T-helper 2 cell treated with Interferon-gamma antibody and Interleukin-4, amounts not matched to agents 5 μg/mL and 100 μg/mL, for 36 hours (primary cell): ENCODE measurements at places on chromosomes 12 and 14.

DNA sequence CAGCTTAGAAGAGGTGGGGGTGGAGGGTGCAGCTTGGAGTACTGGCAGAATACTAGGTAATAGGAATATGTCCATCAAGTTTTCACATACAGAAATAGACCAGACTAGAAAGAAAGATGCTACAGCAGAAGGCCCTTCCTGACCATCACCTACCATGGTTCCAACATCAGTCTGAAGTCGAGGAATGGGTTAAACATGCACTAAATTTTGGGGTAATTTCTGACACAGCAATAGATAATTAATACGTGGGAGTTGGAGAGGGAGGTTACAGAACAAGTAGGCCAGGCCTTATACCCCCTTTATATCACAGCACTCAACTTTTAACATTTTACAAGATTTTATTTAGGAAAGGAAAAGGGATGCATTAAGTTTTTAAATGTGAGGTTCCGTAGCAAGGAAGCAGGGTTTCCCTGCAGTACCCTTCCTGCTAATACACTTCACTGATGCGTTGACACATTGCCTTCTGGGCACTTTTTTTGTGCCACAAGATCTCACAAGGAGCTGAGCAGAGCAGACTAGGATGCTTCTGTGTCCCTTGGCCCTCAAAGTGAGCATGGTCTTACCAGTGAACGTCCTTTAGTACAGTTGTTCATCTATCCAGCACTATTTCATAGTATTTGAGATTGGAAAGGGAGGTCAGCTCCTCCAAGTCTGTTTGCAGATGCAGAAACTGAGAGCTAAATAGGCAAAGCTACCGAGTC lies 50.8 kb downstream of the EID3 start:
- no peaks in the 10 kb centered on the region for H3K27me3 ChIP-seq
- H3K36me3 ChIP-seq, result peaks cover 15% of the 10 kb centered on the region
- peaks cover 5% of the 10 kb centered on the region for H3K4me1 ChIP-seq
- H3K4me3 ChIP-seq, result no peak overlapping the region
- H3K27ac ChIP-seq, result no peak overlapping the region
- DNase-seq, result no peak

DNA sequence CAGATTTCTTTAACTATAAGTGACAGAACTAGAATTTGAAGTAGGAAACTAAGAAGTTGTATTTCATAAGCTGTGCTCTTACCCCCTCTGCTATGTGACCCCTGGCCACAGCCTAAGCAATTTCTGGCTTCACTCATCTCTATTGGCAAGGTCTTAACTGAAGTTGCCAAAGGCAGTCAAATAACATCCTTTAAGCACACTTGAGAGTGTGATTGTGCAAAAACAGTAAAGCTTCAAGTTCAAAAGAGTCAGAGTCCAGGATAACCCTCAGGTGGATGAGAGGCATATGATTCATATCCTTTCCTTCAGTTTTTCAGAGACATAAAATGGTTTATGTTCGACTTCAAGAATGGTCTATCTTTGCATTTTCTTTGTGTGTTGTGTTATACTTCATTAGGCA lies 45.2 kb downstream of the GRIP1 start:
- DNase-seq, result no peak
- H3K36me3 ChIP-seq, result no peaks in the 10 kb centered on the region
- H3K4me1 ChIP-seq, result no peaks in the 10 kb centered on the region
- H3K27me3 ChIP-seq, result peaks cover 6% of the 10 kb centered on the region
- H3K4me3 ChIP-seq, result no peak overlapping the region
- no peak overlapping the region for H3K27ac ChIP-seq

- peaks cover 18% of the 10 kb centered on the region for H3K36me3 ChIP-seq
- no peak for DNase-seq
- no peak overlapping the region for H3K4me3 ChIP-seq
- no peak overlapping the region for H3K27ac ChIP-seq
- H3K27me3 ChIP-seq, result no peaks in the 10 kb centered on the region
Measured at GRCh38 chr12:50411051-50411660, 10.5 kb downstream of the LARP4 start.

GRCh38 chr12:42201063-42201462 lies 37.0 kb downstream of the YAF2 start:
- H3K36me3 ChIP-seq, result peaks cover 18% of the 10 kb centered on the region
- H3K4me3 ChIP-seq, result no peak overlapping the region
- H3K27ac ChIP-seq, result no peak overlapping the region
- H3K4me1 ChIP-seq, result no peaks in the 10 kb centered on the region
- no peaks in the 10 kb centered on the region for H3K27me3 ChIP-seq

- no peaks in the 10 kb centered on the region for H3K27me3 ChIP-seq
- no peaks in the 10 kb centered on the region for H3K36me3 ChIP-seq
- H3K27ac ChIP-seq, result no peak overlapping the region
Measured at GRCh38 chr14:37061697-37062096, 110.7 kb downstream of the SLC25A21 start.

DNA sequence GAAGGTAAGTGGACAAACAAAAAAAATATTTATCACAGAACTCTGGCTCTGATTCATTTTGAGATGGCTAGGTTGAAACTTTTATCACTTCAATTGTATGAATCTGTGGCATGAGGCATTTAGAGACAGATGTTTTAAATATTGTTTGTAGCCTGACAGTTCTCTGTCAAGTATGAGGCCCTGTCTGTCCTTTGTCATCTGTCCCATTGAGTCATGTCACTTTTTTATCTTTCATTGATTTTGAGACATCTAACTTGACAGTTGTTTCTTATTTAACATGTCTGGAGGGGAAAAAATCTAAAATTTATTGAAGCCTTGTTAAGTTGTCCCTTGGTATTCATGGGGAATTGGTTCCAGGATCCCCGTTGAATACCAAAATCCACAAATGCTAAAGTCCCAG lies 829.5 kb downstream of the FSCB start:
- H3K27me3 ChIP-seq, result no peaks in the 10 kb centered on the region
- no peak for DNase-seq
- H3K4me1 ChIP-seq, result no peaks in the 10 kb centered on the region

GRCh38 chr12:95402096-95402495 lies 71.9 kb upstream of the METAP2 start:
- peaks cover under 1% of the 10 kb centered on the region for H3K27me3 ChIP-seq
- DNase-seq, result no peak
- H3K27ac ChIP-seq, result no peak overlapping the region
- H3K36me3 ChIP-seq, result no peaks in the 10 kb centered on the region
- H3K4me1 ChIP-seq, result peaks cover under 1% of the 10 kb centered on the region

- H3K36me3 ChIP-seq, result peaks cover 2% of the 10 kb centered on the region
- H3K4me3 ChIP-seq, result no peak overlapping the region
- no peak overlapping the region for H3K27ac ChIP-seq
- peaks cover 43% of the 10 kb centered on the region for H3K27me3 ChIP-seq
Measured at GRCh38 chr14:34214961-34215360, 247.1 kb downstream of the SPTSSA start.

DNA sequence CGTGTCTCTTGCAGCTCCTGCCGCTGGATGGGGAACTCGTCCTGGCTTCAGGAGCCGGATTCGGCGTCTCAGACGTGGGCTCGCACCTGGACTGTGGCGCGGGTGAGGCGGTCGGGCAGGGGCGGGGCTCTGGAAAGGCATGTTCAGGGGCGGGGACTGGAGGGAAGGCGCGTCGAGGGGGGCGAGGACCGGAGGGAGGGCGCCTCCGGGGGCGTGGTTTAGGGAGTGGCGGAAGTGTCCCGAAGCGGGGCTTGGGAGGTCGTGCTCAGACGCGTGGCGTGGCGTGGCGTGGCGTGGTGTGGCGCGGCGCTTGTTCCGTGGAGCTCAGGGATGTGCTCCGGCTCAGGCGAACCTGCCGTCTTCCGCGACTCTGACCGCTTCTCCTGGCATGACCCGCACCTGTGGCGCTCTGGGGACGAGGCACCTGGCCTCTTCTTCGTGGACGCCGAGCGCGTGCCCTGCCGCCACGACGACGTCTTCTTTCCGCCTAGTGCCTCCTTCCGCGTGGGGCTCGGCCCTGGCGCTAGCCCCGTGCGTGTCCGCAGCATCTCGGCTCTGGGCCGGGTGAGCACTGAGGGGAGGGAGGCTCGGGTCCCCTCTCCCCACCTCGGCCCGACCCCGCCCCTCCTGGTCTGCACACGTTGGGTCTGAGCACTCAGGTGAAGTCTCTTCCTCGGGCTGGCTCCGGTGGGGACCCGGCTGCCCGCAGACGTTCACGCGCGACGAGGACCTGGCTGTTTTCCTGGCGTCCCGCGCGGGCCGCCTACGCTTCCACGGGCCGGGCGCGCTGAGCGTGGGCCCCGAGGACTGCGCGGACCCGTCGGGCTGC lies 6.2 kb downstream of the AMN start:
- no peak overlapping the region for H3K27ac ChIP-seq
- no peaks in the 10 kb centered on the region for H3K36me3 ChIP-seq
- H3K4me3 ChIP-seq, result peak overlapping the region; percentile 49
- H3K27me3 ChIP-seq, result peaks cover 46% of the 10 kb centered on the region
- DNase-seq, result peak; percentile 32

DNA sequence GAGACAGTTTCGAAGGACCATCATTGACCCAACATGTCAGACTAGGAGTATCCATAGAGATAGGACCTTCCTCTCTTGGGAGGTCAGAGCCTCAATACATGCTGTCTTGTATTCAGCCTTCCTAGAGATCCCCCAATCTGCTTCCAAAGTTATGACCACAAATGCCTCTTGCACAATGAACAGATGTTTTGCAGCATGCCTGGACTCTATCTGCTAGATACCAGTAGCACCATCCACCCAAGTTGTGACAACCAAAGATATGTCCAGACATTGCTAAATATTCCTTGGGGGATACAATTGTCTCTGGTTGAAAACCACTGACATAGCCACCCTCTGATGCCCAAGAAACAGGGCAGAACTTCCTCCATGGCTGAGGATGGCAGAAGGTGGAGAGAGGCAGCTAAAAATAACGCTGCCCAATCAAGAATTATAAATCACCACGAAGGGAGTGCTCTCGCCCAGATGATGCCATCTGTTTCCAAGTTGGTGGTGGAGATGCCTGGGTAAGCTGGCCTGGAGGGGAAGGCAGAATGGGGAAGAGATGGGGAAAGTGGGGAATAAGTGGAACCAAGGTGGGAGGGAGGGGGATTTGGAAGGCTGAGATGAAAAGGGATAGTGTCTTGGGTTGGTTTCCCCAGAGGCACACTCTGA lies 42.9 kb upstream of the NOS1 start:
- no peak for DNase-seq
- H3K27me3 ChIP-seq, result no peaks in the 10 kb centered on the region
- no peaks in the 10 kb centered on the region for H3K4me1 ChIP-seq
- H3K4me3 ChIP-seq, result no peak overlapping the region

- H3K27me3 ChIP-seq, result no peaks in the 10 kb centered on the region
- H3K4me1 ChIP-seq, result no peaks in the 10 kb centered on the region
- H3K27ac ChIP-seq, result no peak overlapping the region
- no peak for DNase-seq
Measured at GRCh38 chr12:20434996-20435395, 66.7 kb downstream of the PDE3A start.

- H3K36me3 ChIP-seq, result peaks cover 12% of the 10 kb centered on the region
- H3K4me3 ChIP-seq, result no peak overlapping the region
- no peaks in the 10 kb centered on the region for H3K27me3 ChIP-seq
- H3K27ac ChIP-seq, result no peak overlapping the region
- peaks cover 55% of the 10 kb centered on the region for H3K4me1 ChIP-seq
Measured at GRCh38 chr14:87990682-87991081, 2.3 kb downstream of the GALC start.

- H3K27ac ChIP-seq, result no peak overlapping the region
- H3K36me3 ChIP-seq, result no peaks in the 10 kb centered on the region
- no peaks in the 10 kb centered on the region for H3K4me1 ChIP-seq
- no peak overlapping the region for H3K4me3 ChIP-seq
- no peak for DNase-seq
Measured at GRCh38 chr12:78870539-78870938, 6.0 kb downstream of the SYT1 start.

GRCh38 chr14:69772082-69773017 lies 5.4 kb downstream of the SRSF5 start:
- H3K4me1 ChIP-seq, result peaks cover 45% of the 10 kb centered on the region
- no peak overlapping the region for H3K27ac ChIP-seq
- no peak overlapping the region for H3K4me3 ChIP-seq
- no peak for DNase-seq

DNA sequence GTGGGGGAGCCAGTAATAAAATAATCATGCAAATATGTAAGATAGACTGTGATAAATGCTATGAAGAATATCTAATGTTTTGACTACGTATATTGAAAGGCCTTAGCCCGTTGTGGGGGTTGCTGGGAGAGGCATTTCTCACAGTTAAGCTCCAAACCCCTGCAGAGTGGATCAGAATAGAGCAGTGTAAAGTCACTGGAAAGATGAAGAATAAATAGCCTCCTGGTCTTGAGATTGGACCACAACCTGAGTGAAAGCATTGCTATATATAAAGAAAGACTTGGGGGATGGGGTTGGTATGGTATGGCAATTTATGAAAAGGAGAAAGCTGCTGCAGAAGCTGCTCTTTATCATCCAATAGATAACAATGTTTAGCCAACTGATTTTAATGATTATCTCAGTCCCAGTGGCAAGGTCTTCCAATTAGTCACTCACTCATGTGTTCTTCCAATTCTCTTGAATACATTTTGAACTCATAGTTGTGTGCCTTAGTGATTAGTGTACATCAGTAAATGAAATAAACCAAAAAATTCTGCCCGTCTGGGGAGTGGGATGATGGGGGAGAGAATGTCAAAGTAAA lies 10.2 kb downstream of the PLEKHA5 start:
- no peaks in the 10 kb centered on the region for H3K36me3 ChIP-seq
- no peak overlapping the region for H3K4me3 ChIP-seq
- no peak overlapping the region for H3K27ac ChIP-seq

DNA sequence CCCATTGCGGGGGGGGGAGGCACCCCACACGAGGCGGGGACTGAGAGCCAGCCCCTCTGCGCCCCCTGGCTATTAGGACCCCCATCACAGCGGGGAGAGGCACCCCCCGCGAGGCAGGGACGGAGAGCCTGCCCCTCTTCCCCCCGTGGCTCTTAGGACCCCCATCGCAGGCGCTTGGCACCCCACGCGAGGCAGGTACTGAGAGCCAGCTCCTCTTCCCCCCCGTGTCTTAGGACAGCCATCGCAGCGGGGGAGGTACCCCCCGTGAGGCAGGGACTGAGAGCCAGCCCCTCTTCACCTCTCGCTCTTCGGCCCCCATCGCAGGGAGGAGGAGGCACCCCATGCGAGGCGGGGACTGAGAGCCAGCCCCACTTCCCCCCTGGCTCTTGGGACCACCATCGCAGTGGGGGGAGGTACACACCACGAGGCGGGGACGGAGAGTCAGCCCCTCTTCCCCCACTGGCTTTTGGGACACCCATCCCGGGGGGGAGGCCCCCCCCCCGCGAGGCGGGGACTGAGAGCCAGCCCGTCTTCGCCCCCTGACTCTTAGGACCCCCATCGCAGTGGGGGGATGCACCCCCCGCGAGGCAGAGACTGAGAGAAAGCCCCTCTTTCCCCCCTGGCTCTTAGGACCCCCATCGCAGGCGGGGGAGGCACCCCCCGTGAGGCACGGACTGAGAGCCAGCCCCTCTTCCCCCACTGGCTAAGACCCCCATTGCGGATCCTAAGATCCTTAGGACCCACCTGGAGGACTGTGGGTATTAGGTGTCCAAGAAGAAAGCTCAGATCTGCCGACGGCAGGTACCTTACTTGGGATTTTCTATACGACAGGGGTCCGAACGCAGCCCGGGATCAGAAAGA lies 198.6 kb upstream of the PZP start:
- H3K36me3 ChIP-seq, result peaks cover 6% of the 10 kb centered on the region
- no peaks in the 10 kb centered on the region for H3K27me3 ChIP-seq
- no peak for DNase-seq

- H3K4me3 ChIP-seq, result no peak overlapping the region
- peaks cover 39% of the 10 kb centered on the region for H3K36me3 ChIP-seq
- peaks cover 3% of the 10 kb centered on the region for H3K4me1 ChIP-seq
- DNase-seq, result no peak
- H3K27ac ChIP-seq, result no peak overlapping the region
Measured at GRCh38 chr14:90871605-90872233, 55.5 kb upstream of the TTC7B start.

GRCh38 chr12:46218322-46219095 lies 50.3 kb downstream of the SLC38A1 start:
- peak overlapping the region; percentile 83 for H3K4me3 ChIP-seq
- peaks cover 94% of the 10 kb centered on the region for H3K4me1 ChIP-seq
- H3K27me3 ChIP-seq, result no peaks in the 10 kb centered on the region
- H3K36me3 ChIP-seq, result peaks cover 70% of the 10 kb centered on the region
